ENCODE measurements at places on chromosomes 4 and X.

GRCh38 chrX:71228063-71228642 lies 5.1 kb downstream of the GJB1 start:
- H3K27me3 ChIP-seq, result no peaks in the 10 kb centered on the region
- DNase-seq, result no peak
- H3K36me3 ChIP-seq, result no peaks in the 10 kb centered on the region
- no peaks in the 10 kb centered on the region for H3K4me1 ChIP-seq
- H3K27ac ChIP-seq, result no peak overlapping the region

DNA sequence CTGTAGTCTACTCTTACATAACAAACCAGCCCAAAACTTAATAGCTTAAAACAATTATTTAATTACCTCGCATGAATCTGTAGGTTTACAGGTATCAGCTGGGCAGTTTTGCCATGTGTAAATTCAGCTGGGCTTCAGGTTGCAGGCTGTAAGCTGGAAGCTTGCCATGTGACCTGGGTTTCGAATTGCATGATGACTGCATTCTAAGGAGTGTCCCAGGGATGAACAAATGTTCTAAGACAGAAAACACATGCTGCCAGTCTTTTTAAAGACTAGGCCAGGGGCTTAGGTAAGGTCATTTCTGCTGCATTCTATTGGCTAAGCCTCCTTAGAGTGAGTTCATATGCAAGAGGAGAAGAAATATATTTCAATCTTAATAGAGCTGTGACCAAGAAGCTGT lies 44.8 kb downstream of the GRIA2 start:
- H3K27ac ChIP-seq, result no peak overlapping the region
- no peak for DNase-seq
- no peak overlapping the region for H3K4me3 ChIP-seq
- no peaks in the 10 kb centered on the region for H3K36me3 ChIP-seq

- no peak overlapping the region for H3K27ac ChIP-seq
- H3K4me3 ChIP-seq, result no peak overlapping the region
- DNase-seq, result no peak
- peaks cover 6% of the 10 kb centered on the region for H3K4me1 ChIP-seq
Observed at GRCh38 chr4:56874166-56874565, 33.5 kb upstream of the REST start.

DNA sequence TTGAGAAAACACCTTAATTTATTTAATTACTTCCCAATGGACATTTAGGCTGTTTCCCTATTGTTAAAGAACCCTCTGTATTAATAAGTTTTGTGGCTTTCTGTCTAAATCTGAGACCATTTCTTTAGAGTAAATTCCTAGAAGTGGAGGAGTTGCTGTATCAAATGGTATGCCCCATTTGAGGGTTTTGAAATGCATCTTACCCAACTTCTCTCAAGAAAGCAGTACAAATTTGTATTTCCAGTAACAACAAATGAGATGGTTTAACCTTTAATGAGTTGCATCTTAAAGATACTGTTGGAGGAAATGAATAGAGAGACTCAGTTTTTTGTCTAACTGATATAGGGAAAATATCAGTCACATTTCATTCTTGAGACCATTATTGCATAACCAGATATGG lies 70.5 kb upstream of the CBLL2 start:
- H3K36me3 ChIP-seq, result no peaks in the 10 kb centered on the region
- no peak for DNase-seq
- H3K4me1 ChIP-seq, result no peaks in the 10 kb centered on the region
- H3K27me3 ChIP-seq, result no peaks in the 10 kb centered on the region

GRCh38 chr4:53003959-53004358 lies 141.8 kb downstream of the RASL11B start:
- no peaks in the 10 kb centered on the region for H3K27me3 ChIP-seq
- H3K27ac ChIP-seq, result peak overlapping the region; percentile 20
- no peaks in the 10 kb centered on the region for H3K36me3 ChIP-seq
- no peak for DNase-seq

GRCh38 chr4:55395218-55395528 lies 584 bp upstream of the TMEM165 start:
- H3K4me1 ChIP-seq, result peaks cover 33% of the 10 kb centered on the region
- H3K27ac ChIP-seq, result peak overlapping the region; percentile 98
- H3K27me3 ChIP-seq, result no peaks in the 10 kb centered on the region

DNA sequence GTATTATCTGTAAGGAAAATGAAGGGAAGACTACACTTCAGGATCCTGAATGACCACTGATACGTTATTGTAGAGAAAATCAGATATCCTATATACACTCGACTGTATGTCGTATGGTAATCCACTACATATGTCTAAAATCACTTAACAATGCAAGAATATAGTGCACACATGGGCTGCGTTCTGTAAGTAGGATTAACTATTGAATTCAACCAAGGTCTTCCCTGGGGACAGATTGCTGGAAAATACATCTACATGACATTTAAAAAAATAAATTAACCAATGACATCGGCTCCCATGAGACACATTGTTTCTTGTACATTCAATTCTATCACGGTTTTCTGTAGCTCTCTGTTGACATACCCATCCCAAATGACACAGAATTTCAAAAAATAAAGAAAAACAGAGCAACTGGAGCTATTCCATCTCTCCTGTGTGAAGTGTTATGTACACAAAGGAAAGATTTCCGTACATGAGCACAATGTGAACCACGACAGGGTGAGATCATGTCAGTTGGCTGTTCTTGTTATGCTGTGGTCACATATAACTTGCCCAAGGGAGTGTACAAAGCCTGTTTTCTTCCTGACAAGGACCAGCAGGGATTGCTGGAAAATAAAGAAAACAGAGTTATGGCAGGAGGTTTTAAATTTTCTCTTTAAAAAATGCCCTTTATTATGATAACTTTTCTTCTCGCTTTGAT lies 6.1 kb downstream of the ENOX2 start:
- no peaks in the 10 kb centered on the region for H3K27me3 ChIP-seq
- no peak overlapping the region for H3K4me3 ChIP-seq
- no peak for DNase-seq
- peak overlapping the region; percentile 70 for H3K27ac ChIP-seq
- H3K36me3 ChIP-seq, result no peaks in the 10 kb centered on the region

DNA sequence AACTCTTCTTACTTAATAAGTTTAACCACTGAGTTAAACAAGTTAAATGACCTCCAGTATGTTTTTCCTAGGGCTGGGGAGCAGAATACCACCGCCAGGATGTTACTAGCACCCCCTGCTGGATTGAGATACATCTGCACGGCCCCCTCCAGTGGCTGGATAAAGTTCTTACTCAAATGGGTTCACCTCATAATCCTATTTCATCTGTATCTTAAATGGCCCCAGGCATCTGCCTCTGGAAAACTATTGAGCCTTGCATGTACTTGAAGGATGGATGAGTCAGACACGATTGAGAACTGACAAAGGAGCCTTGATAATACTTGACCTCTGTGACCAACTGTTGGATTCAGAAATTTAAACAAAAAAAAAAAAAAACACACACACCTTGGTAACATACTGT lies 61.5 kb upstream of the MMAA start:
- H3K27me3 ChIP-seq, result no peaks in the 10 kb centered on the region
- no peaks in the 10 kb centered on the region for H3K4me1 ChIP-seq
- DNase-seq, result peak; percentile 65
- no peak overlapping the region for H3K27ac ChIP-seq

DNA sequence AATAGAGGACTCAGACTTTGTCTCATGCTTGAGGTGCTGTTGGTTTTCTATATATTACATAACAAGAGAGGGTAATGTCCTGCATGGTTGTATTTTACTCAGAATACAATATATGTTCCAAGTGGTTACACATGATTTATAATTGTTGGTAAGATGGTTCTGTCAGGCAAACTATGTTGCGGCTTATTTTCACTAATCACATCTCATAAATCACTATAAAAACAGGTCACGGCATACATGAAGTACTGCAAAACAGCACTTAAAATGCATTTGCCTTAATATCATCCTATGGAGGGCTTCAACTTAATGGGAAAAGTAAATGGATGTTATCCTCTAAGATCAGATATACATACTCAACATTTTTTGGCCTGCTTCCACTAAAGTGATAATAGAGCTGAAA lies 246.0 kb upstream of the ARSJ start:
- H3K4me1 ChIP-seq, result no peaks in the 10 kb centered on the region
- no peak for DNase-seq
- no peaks in the 10 kb centered on the region for H3K36me3 ChIP-seq
- no peak overlapping the region for H3K27ac ChIP-seq
- H3K27me3 ChIP-seq, result no peaks in the 10 kb centered on the region

DNA sequence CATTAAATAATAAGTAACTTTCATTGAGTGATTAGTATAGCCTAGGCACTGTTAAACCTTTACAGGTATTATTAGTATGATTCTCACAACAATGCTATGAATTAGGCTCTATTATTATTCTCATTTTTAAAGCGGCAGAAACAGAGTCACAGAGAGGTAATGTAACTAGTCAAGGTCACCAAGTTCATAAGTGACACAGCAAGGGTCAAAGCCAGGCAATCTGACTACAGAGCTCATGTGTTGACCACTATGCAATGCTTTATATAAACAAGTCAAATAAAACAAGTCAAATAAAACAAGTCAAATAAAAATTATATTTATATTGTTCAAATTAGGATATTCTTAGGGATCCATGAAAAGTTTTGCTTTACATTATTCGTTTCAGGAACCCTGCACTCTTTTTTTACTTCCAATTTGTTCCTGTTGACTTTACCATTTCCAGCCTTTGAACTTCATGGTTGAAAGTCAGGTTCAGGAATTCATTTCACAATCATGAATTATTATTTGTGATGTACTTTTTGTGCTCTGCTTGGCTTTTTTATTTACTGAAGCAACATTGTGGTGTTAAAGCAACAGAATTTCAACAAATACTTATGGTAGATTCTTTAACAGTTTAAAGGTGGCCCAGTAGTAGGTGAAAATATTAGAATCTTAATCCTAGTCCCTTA lies 18.0 kb upstream of the ZC4H2 start:
- no peaks in the 10 kb centered on the region for H3K27me3 ChIP-seq
- DNase-seq, result no peak

- no peak overlapping the region for H3K4me3 ChIP-seq
- DNase-seq, result no peak
- no peak overlapping the region for H3K27ac ChIP-seq
- no peaks in the 10 kb centered on the region for H3K4me1 ChIP-seq
- H3K36me3 ChIP-seq, result no peaks in the 10 kb centered on the region
- no peaks in the 10 kb centered on the region for H3K27me3 ChIP-seq
Observed at GRCh38 chrX:115324194-115324593, 34.7 kb downstream of the LUZP4 start.

Measured in right atrium auricular region (tissue), 2 donors.